Head of caudate nucleus (tissue), 42 donors: ENCODE measurements at places on chromosomes 2 and 18.

DNA sequence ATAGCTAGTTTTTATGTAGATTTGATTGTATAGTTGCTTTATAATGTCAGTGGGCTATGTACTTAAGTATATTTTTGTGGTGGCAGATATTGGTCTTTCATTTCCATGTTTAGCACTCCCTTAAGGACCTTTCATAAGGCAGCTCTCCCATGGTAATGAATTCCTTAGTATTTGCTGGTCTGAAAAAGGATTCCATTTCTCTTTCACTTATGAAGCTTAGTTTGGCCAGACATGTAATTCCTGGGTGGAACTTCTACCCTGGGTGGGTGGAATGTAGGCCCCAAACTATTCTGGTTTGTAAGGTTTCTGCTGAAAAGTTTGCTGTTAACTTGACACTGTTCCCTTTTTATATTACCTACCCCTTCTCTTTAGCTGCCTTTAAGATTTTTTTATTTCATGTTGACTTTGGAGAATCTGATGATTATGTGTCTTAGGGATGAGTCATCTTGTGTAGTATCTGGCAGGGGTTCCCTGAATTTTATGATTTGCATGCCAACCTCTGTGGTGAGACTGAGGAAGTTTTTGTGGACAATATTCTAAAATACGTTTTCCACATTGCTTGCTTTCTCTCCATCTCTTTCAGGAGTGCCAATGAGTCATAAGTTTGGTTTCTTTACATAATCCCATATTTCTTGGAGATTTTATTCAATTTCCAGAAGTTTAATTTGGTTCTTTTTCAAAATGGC is 65.4 kb upstream of the VRK2 start:
- DNase-seq, result no peak

GRCh38 chr2:74924463-74925265 is 33.8 kb upstream of the POLE4 start:
- no peak for DNase-seq

GRCh38 chr2:106800976-106801655 is 84.9 kb downstream of the ST6GAL2 start:
- no peak for DNase-seq

DNA sequence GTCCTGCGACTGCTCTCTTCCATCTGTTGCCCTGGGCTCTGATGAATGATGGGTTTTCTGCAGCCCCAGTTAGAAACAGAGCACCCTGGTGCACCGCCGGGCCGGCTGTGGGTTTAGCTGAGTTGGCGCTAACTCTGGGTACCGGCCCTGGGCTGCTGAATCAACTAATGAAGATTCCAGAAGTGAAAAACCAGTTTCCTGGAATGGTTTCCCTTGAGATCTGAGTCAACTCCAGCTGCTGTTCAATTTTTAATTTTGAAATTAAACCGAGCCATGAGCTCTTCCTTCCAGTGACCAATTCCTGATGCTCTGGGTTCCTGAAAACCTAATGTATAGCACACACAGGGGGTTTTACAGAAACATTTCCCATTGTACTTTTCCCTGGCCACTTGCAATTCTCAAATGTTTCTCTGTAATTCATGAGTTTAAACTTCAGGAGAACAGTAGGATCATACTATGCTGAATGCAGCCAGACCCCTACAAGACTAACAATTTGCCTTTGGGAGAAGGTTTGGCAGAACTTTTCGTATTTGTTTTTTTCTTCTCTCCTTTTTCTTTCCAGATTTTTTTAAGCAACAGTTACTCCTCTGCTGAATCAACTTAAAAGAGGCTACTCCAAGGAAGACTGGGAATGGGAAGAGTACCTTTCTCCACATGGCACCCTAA is 5.5 kb downstream of the COL6A3 start:
- no peak for DNase-seq

DNA sequence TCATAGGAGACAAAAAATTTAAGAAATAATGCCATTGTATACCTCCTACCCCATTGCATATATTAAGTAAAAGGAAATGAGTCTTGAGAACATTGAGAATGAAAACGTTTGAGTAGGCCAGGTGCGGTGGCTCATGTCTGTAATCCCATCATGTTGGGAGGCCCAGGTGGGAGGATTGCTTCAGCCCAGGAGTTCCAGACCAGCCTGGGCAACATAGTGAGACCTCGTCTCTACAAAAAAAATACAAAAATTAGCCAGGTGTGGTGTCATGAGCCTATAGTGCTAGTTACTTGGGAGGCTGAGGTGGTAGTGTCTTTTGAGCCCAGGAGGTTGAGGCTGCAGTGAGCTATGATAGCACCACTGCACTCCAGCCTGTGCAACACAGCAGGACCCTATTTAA is 107.7 kb upstream of the MGAT5 start:
- no peak for DNase-seq
